ENCODE measurements at places on chromosomes 12 and 14.

DNA sequence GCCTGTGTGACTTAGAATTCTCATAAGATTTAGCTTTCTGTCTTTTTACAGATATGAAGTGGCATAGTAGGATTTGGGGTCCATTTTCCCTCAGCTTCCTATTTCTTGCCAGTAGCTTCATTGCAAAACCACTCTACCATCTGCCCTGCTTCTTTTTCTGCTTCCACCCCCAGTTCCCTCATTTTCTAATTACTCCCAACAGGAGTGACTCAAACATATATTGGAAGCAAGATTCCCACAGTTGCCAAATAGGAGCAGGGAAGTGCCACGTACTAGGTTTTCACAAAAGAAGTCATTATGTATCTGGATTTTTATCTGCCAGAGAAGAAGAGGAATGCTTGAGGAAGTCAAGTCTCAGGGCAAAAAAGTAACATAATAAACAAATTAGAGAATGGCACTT, 64.1 kb downstream of the ANO4 start:
- no peak for DNase-seq

DNA sequence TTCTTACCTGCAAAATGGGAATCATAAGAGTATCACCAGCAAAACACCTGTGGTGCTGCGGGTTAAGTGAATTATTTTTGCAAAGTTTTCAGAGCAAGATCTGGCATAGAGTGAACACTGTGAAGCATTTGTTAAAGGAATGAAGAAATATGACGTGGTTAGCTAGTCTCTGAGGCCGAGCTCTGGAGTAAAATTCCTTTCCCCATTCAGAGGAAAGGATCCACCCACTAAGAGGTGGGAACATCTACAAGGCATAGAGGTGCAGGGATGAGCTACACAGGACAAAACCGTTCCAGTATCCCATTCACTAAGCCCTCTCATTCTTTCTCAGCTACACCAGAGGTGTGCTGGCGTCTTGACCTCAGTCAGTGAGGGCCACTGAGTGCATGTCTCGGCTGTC, 48.5 kb downstream of the JAG2 start:
- no peak for DNase-seq

- DNase-seq: no peak
Measured at GRCh38 chr14:68621400-68622365, 171.2 kb downstream of the ZFP36L1 start.

DNA sequence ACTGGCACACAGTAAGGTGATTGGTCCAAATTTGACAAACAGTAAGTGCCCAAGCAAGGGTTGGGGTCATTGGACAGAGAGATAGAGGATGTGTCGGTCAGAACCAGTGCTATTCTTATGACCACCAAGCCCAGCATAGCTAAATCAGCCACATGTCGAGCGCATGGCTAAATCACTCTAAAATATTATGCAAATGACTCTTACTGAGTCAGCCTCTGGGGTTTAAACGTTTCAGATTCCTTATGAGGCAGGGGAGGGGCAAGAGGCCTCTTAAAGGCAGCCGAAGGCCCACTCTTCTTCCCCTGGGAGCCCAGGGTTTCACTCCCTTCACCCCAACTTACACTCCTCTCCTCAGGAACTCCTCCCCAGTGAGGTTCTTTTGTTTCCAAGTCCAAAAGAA, 603 bp upstream of the ENDOU start:
- DNase-seq: no peak

- no peak for DNase-seq
Measured at GRCh38 chr14:42664190-42664589, 1057.5 kb downstream of the LRFN5 start.

GRCh38 chr14:60723907-60724618, at the start of gene SIX4:
Gene SIX4, minus strand, starts transcription at chr14:60724351. Its CDS starts 277 bp downstream, at chr14:60724074.
- no peak for DNase-seq

DNA sequence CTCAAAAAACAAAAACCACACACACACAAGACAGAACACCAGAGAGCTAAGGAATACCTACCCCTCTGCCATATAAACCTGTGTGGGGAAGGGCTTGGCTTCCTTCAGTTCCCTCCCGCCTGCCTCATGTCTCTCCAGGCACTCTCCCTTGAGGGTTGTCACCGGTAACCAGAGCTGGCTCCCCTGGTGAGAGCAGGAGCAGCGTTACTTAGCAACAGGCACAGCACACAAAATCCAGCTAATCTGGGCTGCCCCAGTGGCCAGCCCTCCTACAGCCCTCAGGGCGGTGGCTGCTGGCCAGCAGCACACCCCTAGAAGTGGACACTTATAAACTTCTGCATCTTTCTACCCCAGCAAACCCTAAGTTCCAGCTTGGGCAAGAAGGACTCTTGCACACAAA, 21.6 kb upstream of the NR4A1 start:
- DNase-seq: no peak

DNA sequence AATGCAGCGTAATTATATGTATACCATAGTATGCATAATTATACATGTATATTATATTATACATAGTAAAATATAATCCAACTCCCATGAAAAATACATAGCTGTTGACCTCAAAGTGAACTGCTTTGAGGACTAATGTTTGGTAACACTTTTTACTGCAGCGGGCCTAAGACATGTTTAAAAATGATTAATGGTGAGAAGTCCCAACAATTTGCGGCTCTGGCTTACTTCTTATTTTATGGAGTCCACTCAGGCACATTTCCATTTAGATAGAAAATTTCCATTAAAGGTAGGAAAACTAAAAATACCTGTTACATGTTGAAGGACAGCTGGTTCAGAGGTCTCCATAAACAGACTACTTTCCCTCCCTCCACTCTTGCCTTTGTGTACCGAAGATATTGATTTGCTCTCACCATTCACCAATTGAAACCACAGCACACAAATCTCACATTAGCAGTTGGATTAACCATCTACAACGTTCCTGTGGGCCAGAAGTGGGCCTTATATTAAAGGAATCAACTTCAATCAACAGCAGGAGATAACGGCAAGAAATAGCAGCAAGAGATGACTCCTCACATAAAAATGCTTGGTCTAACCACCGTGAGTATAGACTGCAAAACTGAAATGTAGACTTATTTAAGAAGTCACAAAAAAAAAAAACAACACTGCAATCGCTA, 14.1 kb upstream of the NT5DC3 start:
- DNase-seq: no peak

DNA sequence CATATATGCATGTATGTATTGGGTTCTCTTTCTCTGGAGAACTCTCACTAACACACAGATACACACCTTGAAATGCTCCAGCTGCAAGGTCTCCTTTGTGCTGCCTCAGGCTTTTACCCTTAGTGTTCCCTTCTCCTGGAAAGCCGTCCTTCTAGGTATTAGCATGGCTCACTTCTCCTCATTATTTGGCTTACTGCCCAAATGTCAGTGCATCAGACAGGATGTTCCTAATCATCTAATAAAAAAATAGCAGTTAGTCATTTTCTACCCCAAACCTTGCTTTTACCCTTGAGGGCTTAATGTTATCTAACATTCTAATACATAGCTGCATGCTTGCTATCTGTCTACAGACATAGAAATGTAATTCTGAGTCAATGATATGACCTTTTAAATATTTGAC, 109.0 kb upstream of the SLC16A7 start:
- no peak for DNase-seq

DNA sequence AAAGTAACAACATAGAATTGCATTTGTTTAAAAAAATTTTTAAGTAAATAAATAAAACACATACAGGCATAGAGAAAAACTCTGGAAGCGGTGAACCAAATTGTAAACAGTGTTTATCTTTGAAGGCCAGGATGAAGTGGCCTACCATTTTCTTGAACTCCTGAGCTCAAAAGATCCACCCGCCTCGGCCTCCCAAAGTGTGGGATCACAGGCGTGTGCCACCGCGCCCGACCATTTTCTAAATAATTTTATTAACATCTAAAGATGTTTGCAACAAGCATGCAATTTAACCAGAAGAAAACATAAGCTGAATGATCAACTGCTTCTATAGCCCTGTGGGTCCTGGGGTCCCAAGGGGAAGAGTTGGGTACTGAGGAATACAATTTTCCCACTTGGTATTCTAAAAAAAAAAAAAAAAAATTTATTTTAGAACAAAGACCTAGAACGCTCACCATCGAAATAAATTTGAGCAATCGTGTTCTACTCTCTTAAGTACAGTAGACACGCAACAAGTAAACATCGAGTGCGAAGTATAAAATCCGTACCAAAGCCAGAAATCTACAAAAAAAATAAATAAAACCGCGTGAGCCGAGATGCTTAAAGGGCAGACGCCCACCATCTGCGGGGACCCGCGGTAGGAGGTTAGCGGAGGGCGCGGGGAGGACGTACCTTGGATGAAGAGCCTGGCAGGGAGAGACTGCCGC, 484 bp downstream of the MIS18BP1 start:
- DNase-seq: no peak

DNA sequence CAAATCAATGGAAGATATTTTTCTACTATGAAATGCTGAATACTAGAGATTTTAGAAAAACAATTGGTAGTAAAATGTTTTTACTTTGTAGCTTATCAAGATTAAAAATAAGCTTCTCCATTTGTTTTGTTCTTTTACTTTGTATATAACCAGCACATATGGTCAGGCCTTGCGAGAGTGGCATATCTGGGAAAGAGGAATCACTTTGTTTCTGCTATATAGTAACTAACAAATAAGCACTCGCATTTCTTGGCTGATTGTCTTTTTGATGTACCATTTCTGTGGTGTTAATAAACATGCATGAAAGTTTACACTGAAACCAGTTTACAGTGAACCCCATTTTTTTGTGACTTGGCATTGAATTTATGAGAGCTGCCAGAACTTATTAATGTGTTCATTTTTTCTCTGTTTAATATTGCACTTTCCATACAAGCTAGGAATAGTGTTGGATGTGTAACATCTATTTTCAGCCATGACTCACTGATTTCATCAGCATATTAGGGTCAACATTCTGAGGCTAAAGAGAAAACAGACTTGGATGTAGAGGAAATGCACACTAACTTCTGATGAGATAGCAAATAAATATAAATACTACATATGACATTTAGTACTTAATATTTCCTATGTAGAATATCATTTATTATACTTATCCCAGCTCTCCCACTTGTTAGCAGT, 635.5 kb downstream of the KCNH5 start:
- no peak for DNase-seq
